Transverse colon (tissue), 4 donors: ENCODE measurements at places on chromosomes 1 and 21. TPM values are rescaled to one million over a fixed set of nuclear protein-coding genes. Genes with fewer than 3 reads are reported as not detected.

ZNF436 gene
- 12.5 TPM for total RNA-seq

SETSIP gene
- total RNA-seq = not detected

DNA sequence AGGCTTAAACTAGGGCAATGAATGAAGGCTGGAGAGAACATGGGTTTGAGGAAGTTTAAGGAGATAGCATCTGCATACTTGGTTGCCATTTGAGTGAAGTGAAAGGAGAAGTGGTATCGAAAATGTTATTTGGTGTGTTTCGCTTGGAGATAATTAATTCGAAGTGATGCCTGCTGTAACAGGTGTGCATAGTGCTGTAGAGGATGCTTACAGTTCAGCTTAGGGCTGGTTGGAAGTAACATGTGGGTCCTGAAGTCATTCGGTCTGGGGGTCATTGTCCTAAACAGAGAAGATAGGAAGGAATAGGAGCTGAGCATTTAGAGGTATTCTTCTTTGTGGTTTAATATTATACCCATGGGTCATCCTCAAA, 301 bp upstream of the NUDT17 start:
- DNase-seq = no peak

SIM2 gene
- total RNA-seq = not detected

- no peak for DNase-seq
These were observed 5.8 kb upstream of the MPZL1 start for GRCh38 chr1:167716000-167716271.

RASSF5 gene
- total RNA-seq = 6.4 TPM

ROR1 gene
- 5.6 TPM for total RNA-seq

DNA sequence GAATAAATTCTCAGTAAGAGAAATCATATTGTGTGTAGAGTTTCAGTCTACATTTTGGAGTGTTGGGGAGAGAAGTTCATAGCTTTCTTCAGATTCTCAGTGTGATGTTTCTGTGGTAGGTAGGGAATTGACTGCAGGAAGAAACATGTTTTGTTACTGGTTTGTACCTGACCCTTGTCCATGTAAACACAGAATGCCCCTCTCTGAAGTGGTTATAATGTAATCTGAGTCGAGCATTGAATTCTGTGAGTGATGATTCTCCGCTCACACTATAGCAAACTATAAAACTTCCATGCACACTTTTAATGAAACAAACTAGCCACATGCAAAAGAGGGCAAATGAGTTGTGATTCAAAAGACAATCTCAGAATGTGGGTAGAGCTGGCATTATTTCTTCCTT, 433.2 kb downstream of the USP25 start:
- no peak for DNase-seq

GRCh38 chr1:229013981-229014380, 256.9 kb upstream of the RAB4A start:
- DNase-seq = no peak

DNA sequence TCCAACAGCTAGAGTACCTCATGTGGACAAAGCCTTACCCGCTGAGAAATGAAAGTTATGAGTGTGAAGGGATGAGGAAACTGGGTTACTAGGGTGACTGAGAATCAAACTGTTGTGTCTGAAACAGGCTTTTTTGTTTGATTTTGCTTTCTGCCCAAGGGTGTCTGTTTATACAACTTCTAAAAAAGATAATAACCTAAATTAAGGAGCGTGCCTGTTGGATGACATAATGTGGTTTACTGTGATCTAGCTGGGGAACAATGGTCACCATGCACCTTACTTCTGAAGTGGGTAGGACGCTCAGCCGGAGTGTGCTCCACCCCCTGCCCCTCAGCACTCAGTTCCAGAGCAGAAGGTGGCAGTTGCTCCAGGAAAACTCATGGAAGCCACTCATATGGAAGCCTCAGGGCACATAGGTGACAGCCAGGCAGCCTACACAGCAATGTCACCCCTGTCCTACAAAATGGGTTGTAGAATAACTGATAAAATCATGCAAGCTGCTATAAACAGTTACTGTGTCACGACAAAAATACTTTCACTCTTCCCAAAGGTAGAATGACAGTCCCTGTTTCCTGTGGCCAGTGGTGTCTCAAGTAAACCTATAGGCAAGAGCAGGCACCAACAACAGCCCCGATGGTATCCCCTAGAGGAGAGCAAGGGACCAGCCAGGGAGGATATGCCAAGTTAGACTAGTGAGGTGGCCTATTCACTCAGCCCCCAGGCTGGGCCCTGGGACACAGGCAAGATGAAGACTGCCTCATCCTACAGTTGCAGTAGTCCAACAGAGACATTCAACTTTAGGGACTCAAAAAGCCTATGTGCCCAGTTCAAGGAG, 29.3 kb downstream of the SIPA1L2 start:
- DNase-seq = no peak

- no peak for DNase-seq
These were observed 48.0 kb downstream of the TOR3A start for GRCh38 chr1:179129702-179130473.

GRCh38 chr1:36643371-36644270, 160.9 kb upstream of the CSF3R start:
- DNase-seq = peak; percentile 25

DNA sequence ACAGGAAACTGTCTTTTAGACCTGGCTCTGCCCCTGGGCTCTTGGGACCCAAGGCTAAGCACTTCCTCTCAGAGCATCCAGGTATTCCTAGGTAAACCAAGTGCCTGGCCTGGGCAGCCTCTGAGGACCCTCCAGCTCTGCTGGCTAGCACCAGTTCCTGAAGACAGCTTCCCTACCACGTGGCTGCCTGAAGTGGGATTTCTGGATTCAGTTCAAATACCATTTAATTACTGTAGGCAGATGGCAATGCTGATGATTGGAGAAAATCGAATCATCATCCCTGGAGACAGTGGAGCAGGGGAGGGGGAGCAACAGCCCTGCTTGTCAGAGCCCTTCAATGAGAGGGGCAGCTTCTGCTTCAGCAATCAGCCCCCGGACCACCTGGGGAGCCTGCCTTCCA, 11.9 kb downstream of the KIF21B start:
- DNase-seq = no peak

TCEA3 gene
- total RNA-seq = 137 TPM
